ENCODE measurements at places on chromosomes 2 and 18.

GRCh38 chr2:16031848-16032159 lies 91.5 kb downstream of the MYCN start:
- no peak for DNase-seq

GRCh38 chr2:151843691-151844061 lies 15.5 kb upstream of the ARL5A start:
- no peak for DNase-seq

DNA sequence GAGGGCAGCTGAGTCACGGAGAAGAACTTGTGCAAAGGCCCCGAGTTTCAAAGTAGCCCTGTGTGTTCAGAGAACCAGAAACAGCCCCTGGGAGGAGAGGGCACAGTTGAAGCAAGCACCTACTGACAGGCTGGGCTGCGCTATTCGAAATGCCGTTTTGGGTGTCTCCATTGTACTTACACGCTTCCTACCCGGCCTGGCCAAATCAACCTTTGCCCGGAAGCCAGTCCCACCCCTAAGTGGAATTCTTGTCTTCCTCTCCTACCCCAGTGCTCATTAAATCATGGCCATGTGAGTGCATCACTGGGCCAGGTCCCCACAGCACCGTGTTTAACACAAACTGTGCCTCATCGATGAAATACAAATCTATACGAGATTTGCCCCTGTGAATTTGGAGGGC lies 6.0 kb downstream of the DIPK1C start:
- no peak for DNase-seq

DNA sequence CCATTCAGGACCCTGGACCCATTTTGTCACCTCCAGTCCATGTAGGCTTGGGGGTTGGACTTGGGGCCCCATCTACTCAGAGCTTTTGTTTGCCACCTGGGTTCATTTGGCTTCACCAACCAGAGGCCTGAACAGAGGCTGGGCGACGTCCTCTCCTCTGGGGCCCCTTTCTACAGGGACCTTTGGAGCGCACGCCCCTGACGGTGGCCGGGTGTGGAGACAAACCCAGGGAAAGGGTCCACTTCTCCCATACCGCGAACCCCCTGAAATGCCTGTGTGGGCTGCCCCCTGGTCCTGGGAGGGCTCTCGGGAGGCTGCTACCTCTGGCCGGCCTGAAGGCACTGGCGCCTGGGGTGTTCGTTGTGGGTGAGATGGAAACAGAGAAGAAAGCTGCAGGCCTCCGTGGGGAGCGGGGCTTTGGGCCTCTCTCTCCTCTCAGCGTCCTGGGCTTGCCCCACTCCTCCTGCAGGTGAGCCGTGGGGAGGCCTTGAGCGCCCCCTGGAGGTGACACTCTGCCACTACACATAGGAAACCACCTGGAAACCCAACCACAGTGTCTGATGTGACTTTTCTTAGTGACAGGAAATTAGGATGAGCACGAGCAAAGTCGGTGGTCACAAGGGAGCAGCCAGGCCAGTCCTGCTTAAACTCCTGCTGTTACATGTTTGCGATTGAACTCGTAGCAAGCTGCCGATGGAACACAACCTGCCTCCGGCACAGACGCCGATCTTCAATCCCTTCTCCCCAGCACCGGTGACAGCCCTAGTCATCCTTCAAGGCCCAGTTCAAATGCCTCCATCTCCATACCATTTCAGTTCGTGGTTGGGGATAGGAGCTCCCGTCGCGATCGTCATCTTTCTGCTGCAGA lies 12.0 kb upstream of the NTSR2 start:
- DNase-seq, result no peak

GRCh38 chr2:175884697-175885393 lies 117.2 kb downstream of the LNPK start:
- no peak for DNase-seq

DNA sequence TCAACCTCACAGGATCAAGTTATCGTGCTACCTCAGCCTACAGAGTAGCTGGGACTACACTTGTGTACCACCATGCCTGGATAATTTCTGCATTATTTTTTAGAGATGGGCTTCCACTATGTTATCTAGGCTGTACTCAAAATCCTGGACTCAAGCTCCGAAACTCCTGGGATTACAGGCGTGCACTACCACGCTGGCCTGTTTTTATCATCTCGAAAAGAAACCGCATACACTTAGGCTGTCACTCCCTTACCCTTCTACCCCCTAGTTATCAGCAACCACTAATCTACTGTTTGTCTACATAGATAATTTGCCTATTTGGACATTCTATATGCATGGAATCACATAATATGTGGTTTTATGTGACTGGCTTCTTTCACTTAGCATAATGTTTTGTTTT lies 8.5 kb upstream of the PUM2 start:
- no peak for DNase-seq

DNA sequence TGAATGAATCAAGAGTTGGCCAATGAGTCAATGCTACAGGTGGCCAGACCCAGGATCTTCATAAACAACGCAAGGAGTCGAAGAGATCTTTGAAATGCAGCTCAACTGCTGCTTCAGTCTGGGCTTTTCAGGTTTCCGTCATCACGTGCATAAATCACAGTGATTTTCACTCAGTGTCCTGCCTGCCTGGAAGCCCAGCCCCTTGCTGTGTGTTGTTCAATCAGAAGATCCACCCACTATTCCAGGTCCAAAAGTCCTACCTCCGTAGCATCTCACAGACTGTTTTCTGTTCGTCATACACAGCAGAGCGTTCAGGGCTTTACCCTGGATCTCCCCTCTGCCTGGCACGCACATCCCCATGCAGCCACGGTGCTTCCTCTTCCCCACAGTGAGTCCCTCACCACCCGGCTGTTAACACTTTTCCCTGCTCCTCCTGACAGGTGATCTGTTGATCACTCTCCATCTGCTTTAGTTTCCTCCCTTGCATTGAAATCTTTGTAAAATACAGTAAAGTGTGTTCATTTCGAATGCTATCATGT lies 216.3 kb downstream of the MYT1L start:
- DNase-seq, result no peak

DNA sequence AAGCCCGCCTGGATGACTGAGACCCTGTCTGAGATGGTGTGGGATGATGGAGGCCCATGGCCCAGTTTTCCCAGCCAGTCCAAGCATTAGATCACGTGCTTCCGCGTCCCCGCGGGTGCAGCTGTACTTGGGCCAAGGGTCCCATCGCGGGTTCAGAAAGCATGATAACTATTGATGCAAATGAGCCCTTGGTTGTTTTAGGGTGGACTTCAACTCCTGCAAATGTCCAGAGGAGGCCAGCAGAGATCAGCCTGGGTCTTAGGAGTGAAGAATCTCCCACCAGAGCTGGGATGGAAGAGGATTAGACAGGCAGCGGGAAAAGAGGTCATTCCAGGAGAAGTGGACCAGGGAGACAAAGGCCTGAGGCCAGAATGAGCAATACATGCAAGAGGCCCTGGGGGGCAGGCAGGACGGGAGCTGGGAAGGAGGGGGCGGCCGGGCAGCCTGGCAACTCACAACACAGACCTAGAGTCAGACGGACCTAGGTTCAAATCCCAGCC lies 89.9 kb upstream of the TMEM247 start:
- DNase-seq, result no peak

DNA sequence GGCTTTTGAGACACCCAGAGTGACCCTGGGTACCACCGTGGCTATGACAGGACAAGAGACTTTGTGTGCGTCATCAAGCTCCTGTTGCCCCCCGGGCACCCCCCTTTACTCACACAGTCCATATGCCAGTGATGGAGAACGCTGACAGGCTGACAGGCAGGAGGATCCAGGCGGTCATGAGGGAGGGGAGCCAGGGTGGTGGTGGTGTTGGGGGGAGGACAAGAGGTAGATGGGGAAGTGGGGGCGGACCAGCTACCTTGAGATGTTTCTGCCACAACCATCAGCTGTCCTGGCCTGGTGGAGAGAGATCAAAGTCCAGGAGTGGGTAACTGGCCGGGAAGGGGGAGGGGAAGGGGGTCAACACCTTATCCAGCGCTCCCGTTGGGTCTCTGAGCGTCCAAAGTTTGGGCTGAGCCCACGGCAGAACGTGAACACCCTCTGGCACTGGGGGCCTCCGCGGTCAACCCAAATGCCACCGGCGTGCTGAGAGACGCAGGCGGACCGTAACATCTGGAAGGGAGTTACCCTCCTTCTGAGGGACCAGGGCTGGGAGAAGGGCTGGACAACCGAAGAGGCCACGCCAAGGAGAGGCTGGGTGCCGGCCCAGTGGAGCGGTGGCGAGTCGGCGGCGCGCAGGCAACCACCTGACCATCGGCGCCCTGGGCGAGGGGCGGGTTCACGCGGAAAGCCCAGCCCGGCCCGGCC lies 575 bp downstream of the TMEM150A start:
- peak; percentile 67 for DNase-seq

- DNase-seq, result no peak
Observed at GRCh38 chr2:120743657-120744056, 8.0 kb downstream of the GLI2 start.

- no peak for DNase-seq
Observed at GRCh38 chr2:108367561-108368175, 10.1 kb upstream of the SULT1C4 start.

GRCh38 chr2:74472086-74472944 lies at the start of gene MRPL53:
MRPL53 (minus strand) TSS chr2:74472680; CDS start chr2:74472660, 20 bp downstream.
- peak; percentile 97 for DNase-seq
